ENCODE measurements at places on chromosomes 7 and 10.

- no peak for DNase-seq
Measured at GRCh38 chr7:42479452-42479815, 242.4 kb upstream of the GLI3 start.

GRCh38 chr10:8778713-8779112, 724.2 kb downstream of the GATA3 start:
- DNase-seq = no peak

DNA sequence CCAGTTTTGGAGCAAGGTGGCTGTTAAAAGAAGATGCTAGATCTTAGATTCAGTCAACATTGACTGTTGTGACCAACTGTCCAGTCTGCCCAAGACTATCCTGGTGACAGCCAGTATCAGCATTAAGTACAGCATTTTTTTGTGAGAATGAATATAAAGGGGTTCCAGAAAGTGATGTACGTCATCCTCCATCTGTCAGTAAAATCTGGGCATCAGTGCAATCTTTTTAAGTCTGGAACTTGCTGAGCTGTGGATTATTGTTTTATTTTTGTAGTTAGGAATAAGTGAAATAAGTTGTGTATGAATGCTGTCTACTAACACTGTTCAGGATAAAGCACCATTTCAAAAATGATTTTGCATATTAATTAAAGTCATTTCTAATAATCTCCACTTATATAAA, 1020.0 kb upstream of the GHITM start:
- DNase-seq = no peak

DNA sequence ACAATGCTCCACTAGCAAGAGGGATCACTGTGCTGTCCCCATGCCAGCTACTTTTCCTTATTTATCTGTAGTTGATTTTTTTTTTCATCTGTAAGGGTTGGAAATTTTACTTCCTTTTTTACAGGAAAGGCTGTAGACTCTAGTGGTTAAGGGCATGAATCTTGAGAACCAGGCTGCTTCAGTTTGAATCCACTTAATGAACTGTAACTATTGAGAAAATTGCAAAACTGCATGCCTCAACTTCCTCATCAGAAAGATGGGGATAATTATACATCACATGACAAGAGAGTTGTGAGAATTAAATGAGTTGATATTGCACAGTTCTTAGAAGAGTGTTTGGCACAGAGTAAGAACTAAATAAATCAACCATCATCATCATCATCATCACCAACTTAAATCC, 106.4 kb upstream of the GSDME start:
- DNase-seq = no peak

- DNase-seq = no peak
Measured at GRCh38 chr10:49081547-49082275, 33.6 kb downstream of the VSTM4 start.

DNA sequence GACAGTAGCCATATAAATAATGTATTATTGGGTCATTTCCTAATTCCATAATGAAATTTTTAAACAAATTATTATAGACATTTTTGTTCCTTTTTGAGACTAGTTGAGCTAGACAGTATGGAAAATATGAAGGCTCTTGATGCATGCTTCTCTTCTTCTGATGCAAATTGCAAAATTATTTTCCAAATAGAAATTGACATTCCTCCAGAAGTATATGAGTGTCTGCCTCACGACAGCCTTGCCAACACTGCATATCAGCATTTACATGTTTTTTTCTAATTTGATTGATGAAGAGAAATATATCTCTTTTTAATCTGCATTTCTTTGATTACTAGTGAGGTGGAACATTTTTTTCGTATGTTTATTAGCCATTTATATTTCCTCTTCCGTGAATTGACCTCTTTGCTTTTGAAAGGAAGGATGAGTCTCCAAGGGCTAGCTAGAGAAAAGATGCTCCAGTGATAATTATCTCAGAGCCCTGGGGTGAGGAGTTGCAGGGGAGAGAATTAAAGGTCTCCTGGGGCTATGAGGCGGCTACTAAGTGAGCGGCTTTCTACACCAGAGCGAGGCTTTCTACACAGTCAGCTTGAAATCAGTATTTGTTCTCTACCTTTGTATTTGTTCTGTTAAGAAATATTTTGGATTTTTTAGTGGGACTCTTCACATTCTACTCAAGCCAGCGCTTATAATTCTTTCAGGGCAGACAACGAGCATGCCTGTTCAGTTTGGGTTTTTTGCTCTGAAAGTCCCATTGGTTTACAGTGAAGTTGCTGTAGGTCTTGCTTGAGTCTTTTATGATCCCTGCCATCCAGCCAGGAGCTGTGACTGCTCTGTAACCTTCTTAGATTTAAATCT, 712.2 kb upstream of the GALNT17 start:
- DNase-seq = no peak

- no peak for DNase-seq
Measured at GRCh38 chr7:84510505-84510904, 315.9 kb upstream of the SEMA3A start.

GRCh38 chr10:79270466-79271246, 76.6 kb upstream of the PPIF start:
- DNase-seq = no peak

All from effector memory CD4-positive, alpha-beta T cell (primary cell).